NCI-H1092 treated with DMSO at 0.1 percent for 48 hours (cell line): ENCODE measurements at places on chromosomes 11 and 22.

GRCh38 chr11:125376856-125377255, 119.2 kb downstream of the FEZ1 start:
- no peak for DNase-seq

DNA sequence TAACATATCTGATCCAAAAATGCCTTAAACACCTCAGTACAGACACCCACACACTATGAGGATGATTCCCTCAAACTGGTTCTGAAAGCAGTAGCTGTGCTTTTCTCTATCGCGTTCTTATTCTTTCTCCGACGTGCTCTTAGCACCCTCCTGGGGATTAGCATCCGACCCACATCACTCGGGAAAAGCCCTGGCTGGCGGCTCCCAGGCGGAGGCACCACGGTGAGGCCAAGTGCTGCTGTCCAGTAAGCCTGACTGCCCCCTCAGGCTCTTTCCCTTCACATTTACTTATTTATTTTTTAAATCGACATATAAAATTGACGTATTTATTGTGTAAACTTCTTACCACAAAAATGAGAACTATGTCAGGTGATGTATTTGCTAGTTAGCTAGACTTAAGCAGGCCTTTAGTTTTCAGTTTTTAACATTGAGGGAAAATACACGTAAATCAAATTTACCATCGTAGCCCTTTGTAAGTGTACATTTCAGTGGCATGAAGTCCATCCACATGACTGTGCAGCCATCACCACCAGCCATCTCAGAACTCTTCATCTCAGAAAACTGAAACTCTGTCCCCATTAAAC, 19.2 kb downstream of the TBX1 start:
- DNase-seq, result no peak

GRCh38 chr22:44963832-44964721, 45.7 kb downstream of the PHF21B start:
- DNase-seq, result no peak

- peak; percentile 35 for DNase-seq
These were observed 258.3 kb downstream of the LRRC4C start for GRCh38 chr11:41201156-41201555.
